ENCODE measurements at places on chromosomes 12 and 14.

DNA sequence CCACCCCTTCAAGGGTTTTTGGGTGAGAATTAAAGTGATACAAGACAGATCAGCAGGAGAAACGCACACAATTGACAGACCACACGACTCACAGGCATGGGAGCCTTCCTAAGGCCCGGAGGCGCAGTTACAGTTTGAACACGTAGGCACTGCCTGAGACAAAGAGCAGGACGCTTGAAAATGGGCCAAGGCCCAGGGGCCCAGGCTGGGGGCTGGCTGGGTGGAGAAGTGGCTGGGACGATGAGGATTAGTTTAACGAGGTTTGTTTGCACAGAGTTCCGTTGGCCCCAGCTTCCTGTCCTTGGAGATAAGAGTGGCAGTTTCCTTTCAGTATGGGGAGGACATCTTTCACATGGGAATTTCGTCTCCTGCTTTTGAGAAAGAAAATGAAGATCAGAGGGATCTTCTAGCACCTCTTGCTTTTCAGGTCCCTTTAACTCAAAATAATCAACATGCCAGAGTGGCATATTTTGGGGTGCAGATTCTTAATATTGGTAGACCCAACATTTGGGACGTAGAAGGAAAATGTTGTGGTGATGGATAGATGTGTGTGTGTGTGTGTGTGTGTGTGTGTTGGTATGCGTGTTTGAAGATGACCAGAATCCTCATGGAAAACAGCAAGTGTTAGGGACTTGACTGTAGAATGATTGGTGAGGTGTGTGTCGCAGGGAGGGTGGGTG is 44.6 kb downstream of the DLK1 start:
- no peaks in the 10 kb centered on the region for H3K36me3 ChIP-seq
- no peaks in the 10 kb centered on the region for H3K4me1 ChIP-seq
- H3K4me3 ChIP-seq = no peak overlapping the region
- H3K27me3 ChIP-seq = no peaks in the 10 kb centered on the region
- H3K27ac ChIP-seq = no peak overlapping the region
- DNase-seq = no peak

GRCh38 chr12:130977743-130978095 is 24.0 kb downstream of the ADGRD1 start:
- H3K36me3 ChIP-seq = no peaks in the 10 kb centered on the region
- no peaks in the 10 kb centered on the region for H3K4me1 ChIP-seq
- no peak overlapping the region for H3K27ac ChIP-seq
- no peak for DNase-seq
- H3K4me3 ChIP-seq = no peak overlapping the region

DNA sequence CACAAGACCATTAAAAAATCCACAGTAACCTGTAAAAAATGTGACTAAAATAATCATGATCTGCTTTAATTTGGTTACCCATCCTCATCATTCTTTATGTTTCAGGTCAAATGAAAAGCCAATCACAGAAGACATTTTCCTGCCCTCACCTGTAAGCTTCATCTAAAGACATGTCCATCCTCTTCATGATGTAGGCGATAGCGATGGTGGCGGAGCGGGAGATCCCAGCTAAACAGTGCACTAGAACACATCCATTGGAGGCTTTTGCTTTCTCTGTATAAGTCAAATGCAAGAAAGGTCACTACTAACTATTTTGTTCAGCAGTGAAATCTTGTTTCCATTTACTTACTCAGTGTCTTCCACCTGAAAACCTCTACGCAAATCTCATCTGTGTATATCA is 82.6 kb downstream of the DUSP16 start:
- peaks cover 80% of the 10 kb centered on the region for H3K4me1 ChIP-seq
- H3K27ac ChIP-seq = peak overlapping the region; percentile 94
- no peaks in the 10 kb centered on the region for H3K27me3 ChIP-seq
- H3K4me3 ChIP-seq = peak overlapping the region; percentile 75
- peaks cover 40% of the 10 kb centered on the region for H3K36me3 ChIP-seq

DNA sequence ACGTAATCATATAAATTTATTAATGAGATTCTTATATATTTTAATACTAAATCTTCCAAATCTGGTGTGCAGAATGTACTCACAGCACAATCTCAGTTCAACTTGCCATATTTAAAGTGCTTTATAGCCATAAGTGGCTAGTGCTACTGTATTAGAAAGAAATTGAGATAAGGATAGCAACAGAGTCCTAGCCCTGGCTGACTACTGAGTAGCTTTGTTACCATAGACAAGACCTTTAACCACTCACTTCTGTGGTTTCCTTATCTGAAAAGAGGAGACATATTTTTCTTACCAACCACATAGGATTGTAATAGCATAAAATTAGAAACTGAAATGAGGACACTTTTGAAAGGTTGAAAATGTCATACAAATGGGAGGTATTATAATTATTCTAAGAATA is 2.0 kb upstream of the CHURC1 start:
- H3K36me3 ChIP-seq = peaks cover 12% of the 10 kb centered on the region
- DNase-seq = no peak
- no peak overlapping the region for H3K4me3 ChIP-seq
- H3K27me3 ChIP-seq = no peaks in the 10 kb centered on the region

- no peaks in the 10 kb centered on the region for H3K27me3 ChIP-seq
- H3K4me1 ChIP-seq = no peaks in the 10 kb centered on the region
- no peak overlapping the region for H3K4me3 ChIP-seq
- peaks cover 17% of the 10 kb centered on the region for H3K36me3 ChIP-seq
- H3K27ac ChIP-seq = no peak overlapping the region
- DNase-seq = no peak
Observed at GRCh38 chr12:37546901-37547475, 769.6 kb upstream of the ALG10B start.

DNA sequence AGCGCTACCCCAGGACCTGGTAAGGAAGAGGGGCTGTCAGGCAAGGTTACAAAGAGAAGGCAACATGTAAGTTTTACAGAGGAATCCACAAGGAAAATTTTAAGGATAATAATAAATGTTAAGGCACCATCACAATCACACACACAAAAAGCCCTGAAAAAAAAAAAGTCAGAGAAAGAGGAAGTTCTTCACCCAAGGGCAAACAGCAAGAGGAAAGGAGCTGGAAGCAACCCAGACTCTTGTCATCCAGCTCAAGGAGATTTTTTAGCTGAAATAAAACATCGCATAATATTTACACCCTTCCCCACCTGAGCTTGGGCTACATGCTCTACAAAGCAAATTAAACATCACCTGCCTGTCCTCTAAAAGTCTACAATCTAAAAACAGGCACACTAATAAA is 9.5 kb downstream of the SPTB start:
- peaks cover 4% of the 10 kb centered on the region for H3K4me1 ChIP-seq
- H3K27me3 ChIP-seq = peaks cover 47% of the 10 kb centered on the region
- no peak for DNase-seq
- H3K4me3 ChIP-seq = no peak overlapping the region
- peaks cover 6% of the 10 kb centered on the region for H3K36me3 ChIP-seq

DNA sequence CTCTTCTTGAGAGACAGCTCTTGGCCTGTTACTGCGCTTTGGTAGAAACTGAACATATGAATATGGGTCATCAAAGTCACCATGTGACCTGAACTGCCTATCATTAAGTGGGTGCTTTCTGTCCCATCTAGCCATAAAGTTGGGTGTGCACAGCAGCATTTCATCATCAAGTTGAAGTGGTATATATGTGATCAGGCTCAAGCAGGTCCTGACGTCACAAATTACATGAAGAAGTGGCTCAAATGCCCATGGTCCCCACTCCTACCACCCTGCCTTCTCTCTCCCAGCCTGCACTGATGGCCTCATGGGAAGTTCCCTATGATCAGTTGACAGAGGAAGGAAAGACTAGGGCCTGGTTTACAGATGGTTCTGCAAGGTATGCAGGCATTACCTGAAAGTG is 308.8 kb upstream of the MGAT4C start:
- H3K36me3 ChIP-seq = no peaks in the 10 kb centered on the region
- no peaks in the 10 kb centered on the region for H3K27me3 ChIP-seq
- DNase-seq = no peak
- no peak overlapping the region for H3K4me3 ChIP-seq
- no peak overlapping the region for H3K27ac ChIP-seq

GRCh38 chr14:94089479-94089878 is 8.4 kb downstream of the IFI27L1 start:
- no peak overlapping the region for H3K27ac ChIP-seq
- DNase-seq = no peak
- H3K36me3 ChIP-seq = peaks cover 4% of the 10 kb centered on the region
- H3K4me3 ChIP-seq = no peak overlapping the region

DNA sequence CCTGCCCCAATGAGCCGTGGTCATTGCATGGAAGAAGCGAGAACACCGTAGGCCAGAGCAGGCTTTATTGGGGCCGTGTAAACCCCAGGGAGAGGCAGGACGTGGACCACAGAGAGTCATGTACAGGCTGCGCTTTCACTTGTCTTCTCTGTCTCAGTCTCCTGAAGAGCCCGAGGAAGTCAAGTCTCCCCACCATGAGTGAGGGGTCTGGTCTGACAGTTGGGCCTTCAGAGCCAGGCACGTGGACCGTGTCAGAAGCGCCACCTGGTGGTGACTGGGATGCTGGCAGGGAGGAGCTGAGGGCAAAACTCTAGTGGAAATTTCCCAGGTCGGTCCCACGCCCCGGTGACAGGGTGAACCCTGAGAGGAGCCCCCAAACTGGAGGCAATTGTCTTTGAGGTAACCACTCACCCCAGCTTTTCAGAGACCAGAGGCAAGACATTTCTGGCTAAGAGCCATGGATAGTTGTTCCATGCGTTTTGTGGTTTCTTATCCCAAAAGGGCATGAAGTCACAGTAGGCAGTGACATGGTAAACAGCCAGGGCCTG is 17.4 kb downstream of the RPS6KL1 start:
- no peak overlapping the region for H3K4me3 ChIP-seq
- peaks cover 7% of the 10 kb centered on the region for H3K36me3 ChIP-seq
- H3K4me1 ChIP-seq = peaks cover 9% of the 10 kb centered on the region

GRCh38 chr12:110922652-110923051 is 2.3 kb upstream of the MYL2 start:
- no peak overlapping the region for H3K4me3 ChIP-seq
- no peak for DNase-seq
- no peaks in the 10 kb centered on the region for H3K4me1 ChIP-seq
- peaks cover 15% of the 10 kb centered on the region for H3K27me3 ChIP-seq
- no peak overlapping the region for H3K27ac ChIP-seq

GRCh38 chr12:82709794-82710355 is 23.2 kb downstream of the TMTC2 start:
- H3K27me3 ChIP-seq = no peaks in the 10 kb centered on the region
- no peaks in the 10 kb centered on the region for H3K4me1 ChIP-seq
- DNase-seq = no peak
- H3K36me3 ChIP-seq = peaks cover 1% of the 10 kb centered on the region

- no peak for DNase-seq
- no peak overlapping the region for H3K4me3 ChIP-seq
- H3K4me1 ChIP-seq = peaks cover 24% of the 10 kb centered on the region
- H3K36me3 ChIP-seq = no peaks in the 10 kb centered on the region
Observed at GRCh38 chr14:21985081-21985480, 311.5 kb upstream of the OR4E1 start.

DNA sequence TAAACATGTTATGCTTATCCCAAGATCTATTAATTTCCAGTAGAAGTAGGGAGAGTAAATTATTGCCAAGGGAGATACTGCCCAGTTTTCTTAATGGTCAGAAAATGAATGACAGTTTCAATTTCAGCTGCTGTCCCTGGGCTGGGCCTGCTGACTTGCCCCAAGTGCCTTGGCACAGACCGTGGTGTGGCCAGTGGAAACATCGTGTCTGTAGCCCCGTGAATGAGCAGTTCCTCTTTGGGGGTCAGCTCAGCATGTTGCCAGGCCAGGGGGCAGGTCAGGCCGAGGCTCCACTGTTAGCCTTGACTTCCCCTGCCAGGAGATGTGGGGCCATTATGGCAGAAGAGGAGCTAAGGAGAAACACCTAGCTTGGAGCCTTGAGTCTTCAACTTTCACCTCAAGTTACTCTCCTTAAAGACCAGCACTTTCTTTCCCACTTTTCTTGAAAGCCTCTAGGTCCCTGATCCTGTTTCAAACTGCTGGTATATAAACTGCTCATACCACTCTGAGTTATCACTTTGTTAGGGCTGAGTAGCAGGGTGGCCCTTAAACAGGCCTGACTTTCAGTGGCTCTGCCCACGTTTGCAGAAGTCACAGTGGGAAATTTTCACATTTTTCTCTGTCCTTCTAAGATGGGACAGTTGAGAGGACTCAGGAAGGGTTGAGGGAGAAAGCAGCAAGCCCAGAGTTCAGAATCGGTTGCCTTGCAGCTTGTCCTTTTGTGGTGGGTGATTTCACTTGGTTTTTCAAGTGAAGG is 73.2 kb downstream of the SUSD6 start:
- H3K4me3 ChIP-seq = peak overlapping the region; percentile 79
- DNase-seq = no peak
- H3K4me1 ChIP-seq = peaks cover 83% of the 10 kb centered on the region
- H3K27me3 ChIP-seq = no peaks in the 10 kb centered on the region
- H3K27ac ChIP-seq = peak overlapping the region; percentile 81

DNA sequence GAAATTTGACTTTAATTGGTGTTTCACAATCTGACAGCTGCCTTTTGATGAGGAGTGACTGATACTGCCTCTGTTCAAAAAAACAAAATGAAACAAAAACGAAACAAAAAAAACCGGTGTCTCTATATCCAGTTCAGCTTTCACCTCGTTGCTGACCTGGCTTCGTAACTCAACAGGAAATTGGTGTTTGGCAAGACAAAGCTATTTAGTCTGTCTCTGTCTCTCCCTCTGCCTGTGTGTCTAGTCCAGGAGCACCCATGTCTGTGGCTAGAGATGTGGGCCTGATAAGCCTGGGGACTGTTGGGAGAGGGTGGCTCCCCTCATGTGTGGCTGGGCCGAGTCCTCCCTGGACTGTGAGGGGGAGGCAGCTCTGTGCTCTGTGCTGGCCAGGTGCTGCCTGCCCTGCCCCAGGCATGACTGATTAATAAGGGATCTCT is 11.3 kb downstream of the CACNA1C start:
- peaks cover 13% of the 10 kb centered on the region for H3K4me1 ChIP-seq
- peak overlapping the region; percentile 45 for H3K27ac ChIP-seq
- H3K27me3 ChIP-seq = peaks cover 17% of the 10 kb centered on the region
- H3K4me3 ChIP-seq = peak overlapping the region; percentile 71
- DNase-seq = no peak

- H3K36me3 ChIP-seq = peaks cover 5% of the 10 kb centered on the region
- peak overlapping the region; percentile 27 for H3K4me3 ChIP-seq
- DNase-seq = no peak
- no peaks in the 10 kb centered on the region for H3K27me3 ChIP-seq
- H3K27ac ChIP-seq = peak overlapping the region; percentile 74
Observed at GRCh38 chr12:76548222-76548837, 11.2 kb downstream of the OSBPL8 start.

- H3K4me3 ChIP-seq = no peak overlapping the region
- H3K36me3 ChIP-seq = no peaks in the 10 kb centered on the region
- H3K27me3 ChIP-seq = no peaks in the 10 kb centered on the region
- no peak overlapping the region for H3K27ac ChIP-seq
Observed at GRCh38 chr12:41473441-41473840, 285.3 kb downstream of the PDZRN4 start.

DNA sequence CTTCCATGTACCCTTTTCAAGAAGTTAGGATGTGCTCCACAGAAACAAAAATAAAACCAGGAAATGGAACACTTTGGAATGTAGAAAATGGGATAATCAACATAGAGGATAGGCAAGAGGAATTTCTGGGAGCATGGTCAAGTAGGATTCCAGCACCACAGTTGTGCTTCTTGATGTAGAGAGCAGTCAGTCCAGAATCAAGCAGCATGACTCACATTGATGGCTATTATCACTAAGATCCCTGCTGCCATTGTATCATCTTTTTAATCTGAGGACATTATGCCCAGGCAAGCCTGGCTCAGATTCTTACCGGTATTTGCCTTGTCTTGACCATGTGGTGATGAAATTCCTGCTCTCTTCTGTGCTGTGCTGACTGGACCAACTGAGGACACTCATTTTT is 5.7 kb downstream of the ETFRF1 start:
- H3K36me3 ChIP-seq = peaks cover under 1% of the 10 kb centered on the region
- H3K27ac ChIP-seq = no peak overlapping the region
- DNase-seq = no peak
- no peak overlapping the region for H3K4me3 ChIP-seq

Measured in activated T-cell treated with anti-CD3 and anti-CD28 coated beads, Interleukin-2, amount 50 U/mL, for 72 hours (primary cell).